Vagina (tissue), 2 donors: ENCODE measurements at places on chromosomes 4 and X.

DNA sequence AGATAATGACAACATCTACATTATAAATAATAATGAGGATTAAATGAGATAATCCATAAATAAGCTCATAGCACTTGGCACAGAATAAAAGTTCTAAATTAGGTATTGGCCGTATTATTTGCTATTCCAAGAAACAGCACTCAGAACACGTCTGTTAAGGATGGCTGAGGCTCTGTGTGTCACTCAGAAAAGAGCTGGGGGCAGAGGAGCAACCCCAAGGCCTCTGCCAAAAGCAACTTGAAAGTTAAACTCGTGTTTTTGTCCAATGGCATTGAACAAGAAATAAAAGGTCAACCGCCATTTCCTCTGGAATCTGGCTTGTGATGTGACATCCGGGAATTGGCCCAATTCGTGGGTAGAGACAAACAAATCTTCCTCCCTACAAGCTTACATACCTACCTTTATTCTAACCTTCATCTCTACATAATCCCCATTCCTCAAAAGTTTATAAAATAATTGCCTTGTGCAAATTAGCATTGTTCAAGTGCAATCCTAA lies 42.3 kb upstream of the FAM241A start:
- no peak for DNase-seq

- no peak for DNase-seq
These were observed 33.6 kb downstream of the LNX1 start for GRCh38 chr4:53557669-53558064.

DNA sequence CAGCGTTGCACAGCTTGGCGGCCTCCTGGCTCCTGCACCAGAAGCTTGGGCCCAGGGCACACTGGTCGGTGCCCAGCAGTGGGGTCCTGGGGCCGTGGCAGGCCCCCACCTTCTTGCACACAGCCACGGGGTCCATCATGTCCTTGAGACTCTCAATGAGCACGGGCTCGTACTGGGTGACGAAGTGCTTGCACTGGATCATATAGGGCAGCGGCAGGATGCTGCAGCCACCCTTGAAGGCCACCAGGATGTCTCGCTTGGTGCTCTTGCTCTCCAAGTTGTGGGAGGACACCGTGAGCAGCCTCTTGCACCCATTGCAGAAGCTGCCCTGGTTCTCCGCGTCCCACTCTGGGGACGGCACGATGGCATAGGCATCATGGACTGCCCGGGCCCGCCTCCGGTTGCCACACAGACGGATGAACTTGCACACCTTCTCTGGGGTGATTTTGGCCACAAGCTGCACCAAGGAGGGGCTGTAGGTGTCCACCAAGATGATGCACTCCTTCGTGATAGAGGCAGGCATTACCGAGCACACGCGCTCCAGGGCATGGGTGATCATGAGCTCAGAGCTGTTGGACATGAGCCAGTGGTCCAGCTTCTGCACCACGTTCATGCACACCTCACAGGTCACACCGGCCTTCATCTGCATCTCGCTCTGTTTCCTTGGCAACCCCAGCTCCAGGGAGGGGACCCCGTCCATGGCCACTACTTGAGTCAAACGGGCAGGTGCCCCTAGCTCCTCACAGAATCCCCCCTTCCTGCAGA lies 1.2 kb downstream of the PSAPL1 start:
- no peak for DNase-seq

- DNase-seq, result no peak
These were observed 53.1 kb downstream of the NDST3 start for GRCh38 chr4:118087366-118087765.

- DNase-seq, result no peak
These were observed 417.1 kb downstream of the RAB28 start for GRCh38 chr4:13067077-13067476.

GRCh38 chrX:9591496-9591895 lies 126.6 kb downstream of the TBL1X start:
- DNase-seq, result peak; percentile 74

DNA sequence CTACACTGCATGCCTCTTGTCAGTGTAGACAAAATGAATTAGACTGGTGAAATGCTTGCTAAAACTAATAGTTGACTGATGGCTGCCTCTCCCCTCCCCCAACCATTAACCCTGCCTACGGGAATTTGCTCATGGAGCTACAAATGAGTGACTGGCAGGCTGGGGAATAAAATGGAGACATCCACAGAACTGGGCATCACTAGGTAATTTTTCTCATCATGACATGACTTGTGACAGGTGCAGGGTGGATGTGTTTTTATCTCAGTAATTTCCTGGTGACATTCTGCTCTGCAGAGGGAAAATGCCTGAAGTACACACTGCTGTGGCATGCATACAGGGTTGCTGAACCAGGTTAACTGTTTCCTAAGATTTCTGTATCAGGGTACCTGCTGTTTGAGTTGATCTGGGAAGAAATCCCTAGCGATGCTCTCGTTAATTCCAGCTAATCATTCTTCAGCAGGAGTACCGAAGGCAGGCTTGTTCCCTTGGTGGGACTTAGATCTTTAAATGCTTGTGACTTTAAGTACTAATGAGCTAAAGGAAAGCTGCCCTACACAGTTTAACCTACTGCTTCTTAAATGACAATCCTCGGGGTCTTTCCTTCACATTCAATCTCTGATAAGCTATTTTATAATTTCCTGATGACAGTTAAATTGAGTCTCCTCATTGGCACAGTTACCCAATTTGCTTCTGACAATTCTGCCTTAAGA lies 376.3 kb upstream of the LCORL start:
- DNase-seq, result no peak
